ENCODE measurements at places on chromosomes 12 and 14.

- no peak for DNase-seq
These were observed 29.1 kb downstream of the PRB3 start for GRCh38 chr12:11240348-11240930.

- DNase-seq, result no peak
These were observed 132.0 kb upstream of the NOVA1 start for GRCh38 chr14:26729851-26730250.

- no peak for DNase-seq
These were observed 111.6 kb downstream of the PIWIL1 start for GRCh38 chr12:130449291-130449690.

- no peak for DNase-seq
These were observed 24.0 kb downstream of the RNF34 start for GRCh38 chr12:121423682-121424623.

- no peak for DNase-seq
These were observed 33.7 kb upstream of the HELB start for GRCh38 chr12:66268562-66268961.

DNA sequence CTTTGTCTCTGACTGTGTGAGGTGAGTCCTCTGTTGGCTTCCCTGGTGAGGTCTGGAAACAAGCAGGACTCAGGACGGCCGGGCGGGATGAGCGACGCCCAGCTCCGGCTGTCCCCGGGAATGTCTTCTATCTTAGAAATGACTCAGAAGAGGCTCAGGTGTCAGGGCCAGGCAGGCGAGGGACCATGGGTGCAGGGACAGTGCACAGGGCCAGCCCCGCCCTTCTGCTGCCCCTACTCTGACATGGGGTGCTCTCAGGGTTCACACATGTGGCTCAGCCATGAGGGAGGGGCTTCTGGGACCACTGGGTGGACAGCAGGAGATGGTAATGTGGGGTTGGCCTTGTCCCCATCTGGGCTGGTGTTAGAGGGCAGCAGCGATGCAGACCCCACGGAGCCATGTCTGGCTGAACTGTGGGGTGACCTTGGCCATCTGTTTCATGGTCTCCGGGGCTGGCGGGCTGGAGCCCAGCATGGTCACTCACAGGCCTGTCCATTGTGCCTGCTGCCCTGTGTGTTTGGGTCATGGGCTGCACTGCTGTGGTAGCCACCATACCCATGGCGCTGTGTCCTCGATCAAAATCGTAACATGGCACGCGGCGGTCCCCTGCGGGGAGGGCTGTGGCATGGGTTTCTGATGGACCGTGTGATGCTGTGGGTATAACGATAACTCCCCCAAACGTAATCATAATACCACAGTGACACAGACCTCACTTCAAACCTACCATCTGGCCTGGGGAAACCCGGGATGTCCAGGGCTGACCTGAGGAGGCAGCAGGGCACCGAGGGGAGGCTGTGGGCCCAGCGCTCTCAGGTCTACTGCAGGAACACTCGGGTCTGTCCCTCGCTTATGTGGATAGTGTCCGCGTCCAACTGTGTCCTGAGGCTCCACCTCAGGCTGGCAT is 368.8 kb downstream of the TMEM121 start:
- DNase-seq, result no peak

GRCh38 chr14:20624495-20625070 is 16.9 kb downstream of the OR6S1 start:
- DNase-seq, result peak; percentile 88

DNA sequence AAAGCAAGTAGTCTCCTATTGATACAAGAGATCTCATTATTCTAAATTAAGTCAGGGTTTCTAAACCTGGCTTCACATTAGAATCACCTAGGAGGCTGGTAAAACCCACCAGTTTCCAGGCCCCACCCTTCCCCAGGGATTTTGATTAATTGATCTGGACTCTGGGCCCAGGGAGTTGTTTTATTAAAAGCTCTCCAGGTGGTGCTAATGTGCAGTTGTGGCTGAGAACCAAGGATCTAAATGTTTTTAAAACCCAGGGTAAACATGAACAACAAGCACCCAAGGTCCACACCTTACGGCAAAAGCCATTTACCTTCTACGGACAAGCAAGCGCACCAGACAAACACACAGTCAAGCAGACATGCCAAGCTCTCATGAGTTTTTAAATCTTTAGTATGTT is 73.9 kb downstream of the SLC2A13 start:
- DNase-seq, result no peak

DNA sequence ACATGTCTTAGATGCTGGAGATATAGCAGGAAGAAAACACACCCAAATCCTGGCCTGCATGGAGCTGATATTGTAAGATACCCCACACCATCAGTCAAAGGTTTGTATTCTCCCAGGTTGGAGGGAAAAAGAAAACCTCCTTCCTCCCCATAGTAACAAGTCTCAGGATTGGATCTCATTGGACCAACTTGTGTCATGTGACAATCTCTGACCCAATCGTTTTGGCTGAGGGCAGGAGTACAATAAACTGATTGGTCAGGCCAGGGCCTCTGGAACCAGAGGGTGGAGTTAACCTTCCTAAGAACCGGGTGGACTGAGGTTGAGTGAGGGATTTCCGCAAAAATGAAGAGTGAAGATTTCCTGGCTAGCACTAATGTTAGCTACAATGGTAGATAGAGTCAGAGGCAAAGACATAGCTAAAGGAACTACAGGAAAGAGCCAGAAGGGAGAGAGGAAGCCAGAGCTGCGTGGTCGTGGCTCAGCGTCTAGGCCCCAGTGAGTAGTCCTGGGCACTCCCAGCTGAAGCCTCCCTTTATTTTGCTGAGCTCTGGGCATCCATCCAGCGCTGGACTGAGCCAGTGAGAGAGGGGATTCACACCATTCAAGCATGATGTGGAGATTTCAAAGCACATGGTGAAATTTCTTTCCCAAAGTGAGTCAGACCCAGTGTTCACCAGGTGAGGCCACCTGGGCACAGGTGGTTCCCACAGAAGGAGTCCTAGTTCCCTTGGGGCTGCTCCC is 219.9 kb downstream of the AACS start:
- DNase-seq, result no peak

DNA sequence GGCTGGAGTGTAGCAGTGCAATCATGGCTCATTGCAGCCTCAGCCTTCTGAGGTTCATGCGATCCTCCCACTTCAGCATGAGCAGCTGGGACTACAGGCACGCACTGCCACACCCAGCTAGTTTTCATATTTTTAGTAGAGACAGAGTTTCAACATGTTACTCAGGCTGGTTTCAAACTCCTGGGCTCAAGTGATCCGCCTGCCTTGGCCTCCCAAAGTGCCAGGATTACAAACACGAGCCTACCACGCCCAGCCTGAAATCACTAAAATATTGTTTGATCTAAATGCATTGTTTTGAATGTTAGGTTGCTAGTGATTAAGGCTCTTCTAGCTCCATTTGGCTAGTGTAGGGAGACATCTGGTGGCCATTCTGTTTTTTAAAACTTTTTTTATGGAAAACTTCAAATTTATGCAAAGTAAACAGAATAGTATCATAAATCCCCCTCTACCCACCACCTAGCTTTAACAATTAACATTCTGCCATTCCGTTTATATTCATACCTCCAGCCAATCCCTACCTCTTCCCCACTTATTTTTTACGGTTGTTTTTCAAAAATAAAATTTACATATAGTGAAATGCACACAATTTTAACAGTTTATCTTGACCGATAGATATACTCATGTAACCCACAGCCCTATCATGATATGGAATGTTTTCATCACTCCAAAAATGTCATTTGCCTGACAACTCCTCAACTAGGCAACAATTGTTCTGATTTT is 37.8 kb downstream of the MYO1H start:
- peak; percentile 17 for DNase-seq

- no peak for DNase-seq
These were observed 379.4 kb downstream of the RPS29 start for GRCh38 chr14:49206828-49207227.

DNA sequence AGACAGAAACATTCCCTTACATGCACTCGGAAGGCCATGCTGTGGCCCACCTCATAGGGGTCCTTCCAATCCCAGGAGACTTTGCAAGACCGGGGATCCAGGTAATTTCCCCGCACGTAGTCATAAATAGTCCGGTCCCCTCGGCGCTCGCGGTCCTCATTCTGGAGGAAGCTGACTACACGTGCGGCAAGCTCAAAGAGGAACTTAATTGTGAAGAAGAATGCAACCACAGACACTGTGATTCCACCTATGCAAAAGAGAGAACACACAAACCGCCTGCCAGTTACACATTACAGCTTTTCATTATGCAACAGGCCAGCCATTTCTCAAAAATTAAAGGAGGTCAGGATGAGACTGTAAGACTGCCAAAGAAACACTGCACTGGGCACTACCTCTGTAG is 28.4 kb downstream of the AREL1 start:
- DNase-seq, result no peak

DNA sequence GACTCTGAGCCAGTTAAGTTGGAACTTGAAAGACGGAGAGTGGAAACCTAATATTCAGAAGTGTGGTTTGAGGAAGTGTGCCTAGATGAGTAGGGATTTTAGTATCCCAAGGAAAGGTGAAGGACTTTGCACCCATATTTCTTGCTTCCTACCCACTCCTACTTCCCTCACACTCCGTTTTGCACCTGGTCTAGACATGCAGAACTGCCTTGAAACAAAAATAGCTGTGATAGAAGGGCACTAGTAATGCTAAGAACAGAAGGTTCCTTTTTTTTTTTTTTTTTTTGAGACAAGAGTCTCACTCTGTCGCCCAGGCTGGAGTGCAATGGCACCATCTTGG is 732 bp upstream of the ARF3 start:
- DNase-seq, result no peak

- DNase-seq, result no peak
These were observed 4.2 kb upstream of the CDC42BPB start for GRCh38 chr14:103061482-103061976.

- no peak for DNase-seq
These were observed 30.2 kb downstream of the KCNA5 start for GRCh38 chr12:5073853-5074252.

DNA sequence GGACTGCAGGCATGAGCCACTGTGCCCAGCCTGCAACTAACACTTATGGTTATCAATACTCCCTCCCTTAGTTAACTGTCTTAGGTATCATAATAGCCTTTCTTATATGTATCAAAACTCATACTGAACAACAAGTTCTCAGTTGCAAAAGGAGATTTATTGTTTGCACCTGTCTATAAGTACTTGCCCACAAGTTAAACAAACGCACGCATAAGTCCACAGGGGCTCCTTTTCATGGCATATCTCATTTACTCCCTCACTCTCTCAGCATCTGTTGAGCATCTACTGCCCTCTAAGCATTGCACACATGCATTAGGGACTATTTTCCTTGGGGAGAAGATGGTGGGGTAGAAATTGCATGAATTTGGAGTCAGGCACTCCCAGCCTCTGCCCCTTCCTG is 46.7 kb upstream of the CORO1C start:
- no peak for DNase-seq

DNA sequence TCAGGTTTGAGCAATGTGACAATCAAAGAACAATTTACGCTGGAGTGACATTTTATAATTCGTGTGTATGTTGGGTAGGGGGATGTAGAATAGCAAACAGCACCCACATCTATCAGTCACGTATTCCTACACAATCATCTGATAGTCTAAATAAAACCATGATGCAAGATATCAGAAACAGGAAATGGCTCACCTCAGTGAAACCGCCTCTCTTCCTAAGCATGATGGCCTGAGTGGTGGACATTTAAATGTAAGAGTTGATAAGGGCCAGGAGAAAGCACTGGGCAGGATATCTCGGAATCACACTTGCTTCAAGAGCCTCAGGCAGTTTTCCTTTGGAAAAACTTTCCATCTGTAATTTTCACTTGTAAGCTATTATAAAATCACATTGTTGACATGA is 128.2 kb downstream of the GRIP1 start:
- no peak for DNase-seq

GRCh38 chr12:123945287-123946151 is 27.1 kb downstream of the CCDC92 start:
- no peak for DNase-seq

DNA sequence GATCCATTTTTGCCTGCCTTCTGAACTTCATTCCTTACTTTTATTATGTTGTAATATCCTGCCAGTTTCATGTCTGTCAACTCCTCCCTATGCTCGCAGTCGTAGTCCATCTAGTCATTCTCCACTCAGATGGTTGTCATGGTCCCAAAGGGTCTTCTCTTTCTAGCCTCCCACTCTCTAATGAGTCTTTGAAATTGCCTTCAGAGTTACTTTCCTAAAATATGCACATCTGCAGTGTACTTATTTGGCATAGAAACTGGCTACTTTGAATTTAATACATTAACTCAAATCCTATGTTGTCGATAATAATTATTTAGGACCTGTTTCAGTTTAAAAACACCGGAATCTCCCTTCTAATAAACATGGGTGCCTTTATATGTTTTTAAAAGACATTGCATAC is 101.0 kb downstream of the PDE3A start:
- DNase-seq, result no peak

- DNase-seq, result no peak
These were observed 34.0 kb downstream of the SH2B3 start for GRCh38 chr12:111439657-111440151.

DNA sequence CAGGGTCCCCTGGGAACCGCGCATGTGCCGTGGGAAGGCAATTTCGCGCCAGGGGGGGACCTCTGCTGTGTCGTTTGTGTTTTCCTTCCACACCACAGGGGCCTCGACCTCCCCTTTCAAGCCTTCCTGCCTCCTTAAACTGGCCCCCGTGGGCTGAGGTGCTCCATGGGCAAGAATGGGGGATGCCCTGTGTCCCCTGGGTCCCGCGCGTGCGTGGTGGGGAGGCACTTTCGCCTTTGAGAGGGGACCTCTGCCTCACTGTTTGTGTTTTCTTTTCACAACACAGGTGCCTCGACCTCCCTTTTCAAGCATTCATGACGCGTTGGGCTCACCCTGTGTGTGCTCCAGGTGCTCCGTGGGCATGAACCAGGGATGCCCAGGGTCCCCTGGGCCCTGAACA is 348.8 kb downstream of the ALG10 start:
- no peak for DNase-seq

DNA sequence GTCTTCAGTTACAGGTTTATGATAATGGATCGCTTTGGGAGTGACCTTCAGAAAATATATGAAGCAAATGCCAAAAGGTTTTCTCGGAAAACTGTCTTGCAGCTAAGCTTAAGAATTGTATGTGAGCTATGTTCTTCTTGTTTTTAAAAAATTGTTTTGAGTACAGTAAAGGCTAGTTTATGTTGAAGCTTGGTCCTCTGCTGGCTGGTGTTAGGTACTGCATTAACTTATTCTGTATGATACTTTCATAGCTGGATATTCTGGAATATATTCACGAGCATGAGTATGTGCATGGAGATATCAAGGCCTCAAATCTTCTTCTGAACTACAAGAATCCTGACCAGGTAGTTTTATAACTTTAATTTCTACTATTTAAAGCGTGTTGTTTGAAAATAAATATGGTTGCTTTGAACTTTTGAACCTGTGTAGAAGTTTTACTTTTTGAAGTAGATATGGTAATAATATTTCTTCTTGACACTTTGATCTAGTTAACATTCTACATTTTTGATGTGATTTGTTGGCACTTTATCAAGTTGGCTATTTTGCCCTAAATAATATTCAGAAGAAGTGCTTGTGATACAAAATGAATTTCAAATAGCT is 55.7 kb downstream of the VRK1 start:
- no peak for DNase-seq
